ENCODE measurements at places on chromosomes 2 and 18.

DNA sequence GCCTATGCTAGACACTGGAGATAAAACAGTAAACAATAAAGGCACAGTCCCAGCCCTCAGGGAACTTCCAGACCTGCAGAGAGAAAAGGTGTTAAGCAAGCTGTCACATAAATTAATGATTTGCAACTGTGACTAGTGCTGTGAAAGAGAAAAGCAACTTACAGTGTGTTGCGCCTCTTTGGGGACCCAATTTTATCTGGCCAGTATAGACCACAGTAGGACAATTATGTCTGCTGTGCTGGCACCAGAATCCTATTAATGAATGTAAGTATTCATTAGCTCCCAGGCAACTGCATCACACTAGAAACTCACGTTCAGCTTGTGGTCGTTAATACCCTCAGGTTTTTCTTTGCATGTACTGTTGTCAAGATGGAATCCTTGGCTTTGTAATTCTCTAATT, 55.3 kb upstream of the CHST9 start:
- no peak for DNase-seq

DNA sequence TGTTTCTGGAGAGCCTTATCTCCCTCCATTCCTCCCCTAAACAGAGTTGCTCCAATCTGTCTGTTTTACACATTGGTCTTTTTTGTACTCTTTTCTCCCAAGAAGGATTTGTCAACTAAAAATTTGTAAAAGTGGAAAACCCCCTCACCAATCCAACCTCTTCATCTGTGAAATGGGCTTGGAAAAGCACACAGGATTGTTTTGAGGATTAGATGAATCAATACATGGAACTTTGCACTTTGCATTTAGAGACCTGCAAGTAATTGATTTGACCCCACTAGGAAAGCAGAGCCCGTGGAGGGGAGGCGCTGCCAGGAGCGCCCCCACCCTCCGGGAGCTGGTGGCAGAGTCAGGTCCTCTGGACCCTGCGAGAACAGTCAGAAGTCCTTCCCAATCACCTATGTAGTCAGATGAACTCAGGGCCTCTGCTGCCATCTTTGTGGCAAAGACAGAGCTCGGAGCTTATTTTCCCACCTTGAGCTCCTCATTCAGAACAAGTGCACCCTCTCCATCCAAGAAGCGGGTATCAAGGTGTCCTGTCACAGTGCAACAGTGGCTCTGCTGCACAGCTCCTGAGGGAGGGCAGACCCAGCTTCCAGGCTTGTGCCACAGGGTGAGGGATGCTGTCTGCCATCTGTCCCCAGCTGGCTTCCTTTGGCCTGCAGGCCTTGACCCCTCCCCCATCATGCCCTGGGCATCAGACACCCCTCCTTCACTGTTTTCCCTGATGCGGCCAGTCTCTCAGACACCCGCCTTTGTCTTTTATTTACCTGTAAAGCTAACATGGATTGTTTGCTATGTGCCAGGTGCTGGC, 1.7 kb upstream of the TMEM185B start:
- DNase-seq = no peak

- DNase-seq = no peak
Observed at GRCh38 chr18:10476338-10476791, 21.9 kb downstream of the APCDD1 start.

GRCh38 chr2:26874514-26874913, 26.6 kb downstream of the DPYSL5 start:
- DNase-seq = no peak

DNA sequence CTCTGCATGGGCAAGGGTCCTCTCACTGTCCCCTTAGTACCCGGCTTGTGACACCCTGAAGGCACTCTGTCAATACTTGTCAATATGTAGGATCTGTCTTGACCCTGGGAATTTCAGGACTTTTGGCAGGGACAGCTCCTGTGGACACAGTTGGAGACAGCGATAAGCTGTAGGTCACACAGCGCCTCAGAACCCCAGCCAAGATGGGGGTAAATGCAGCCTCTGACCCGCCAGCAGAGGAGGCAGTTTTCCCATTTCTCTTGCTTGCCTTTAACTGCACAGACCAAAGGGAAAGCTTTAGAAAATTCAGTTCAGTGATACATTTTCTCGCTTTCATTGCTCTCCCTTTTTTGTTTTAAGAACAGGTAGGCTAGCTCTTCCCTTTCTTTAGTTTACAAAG, 54.8 kb upstream of the KLHL29 start:
- DNase-seq = no peak

GRCh38 chr2:42794271-42795046, 2.1 kb upstream of the HAAO start:
- no peak for DNase-seq

DNA sequence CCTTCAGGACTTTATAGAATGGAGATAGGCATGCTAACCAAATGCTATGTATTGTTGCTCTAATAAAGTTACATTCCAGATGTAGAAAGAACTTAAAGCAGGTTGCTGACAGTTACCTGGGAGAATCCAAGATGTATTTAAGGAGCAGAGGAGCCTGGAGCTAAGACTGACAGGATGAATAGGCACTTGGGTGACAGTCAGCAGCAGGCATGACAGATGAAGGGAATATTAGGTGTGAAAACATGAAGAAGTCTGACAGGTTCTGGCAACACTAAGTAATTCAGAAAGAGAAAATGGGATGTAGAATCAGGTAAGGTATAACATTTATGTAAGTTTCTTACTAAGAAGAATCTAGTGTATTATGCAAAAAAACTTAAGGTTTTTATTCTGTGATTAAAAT, 232.0 kb downstream of the DSC3 start:
- DNase-seq = no peak

DNA sequence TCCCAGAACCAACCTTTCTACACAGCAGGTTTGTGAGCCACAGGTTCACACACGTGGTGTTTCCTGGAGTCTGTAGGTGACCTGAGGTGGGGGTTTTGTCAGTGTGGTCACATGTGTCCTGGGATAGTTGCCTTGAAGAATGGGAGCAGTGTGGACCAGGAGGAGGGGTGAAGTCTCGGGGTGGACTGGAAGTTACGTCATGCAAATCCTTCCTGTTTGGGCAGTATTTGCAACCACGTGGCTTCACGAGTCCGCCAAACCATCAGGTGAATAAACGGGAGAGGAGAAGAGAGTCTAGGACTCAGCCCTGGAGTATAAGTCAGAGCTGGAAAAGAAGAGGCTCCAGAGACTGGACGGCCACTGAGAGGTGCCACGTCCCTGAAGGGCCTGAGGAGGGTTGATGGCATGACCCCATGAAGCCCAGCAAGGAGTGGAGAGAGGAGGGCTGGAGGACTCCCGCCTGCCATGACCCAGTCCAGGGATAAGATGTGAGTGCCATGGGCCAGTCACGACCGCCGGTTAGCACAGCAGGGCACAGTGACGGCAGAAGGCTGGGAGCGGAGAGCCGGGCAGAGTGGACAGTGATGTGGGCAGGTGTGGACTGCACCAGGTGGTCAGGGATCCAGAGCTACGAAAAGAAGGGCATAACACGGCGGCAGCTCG, 16.5 kb downstream of the LPIN1 start:
- no peak for DNase-seq

GRCh38 chr2:222656526-222657446, 894 bp upstream of the FARSB start:
- DNase-seq = no peak

- DNase-seq = no peak
Observed at GRCh38 chr2:104850361-104851290, 3.3 kb upstream of the POU3F3 start.

DNA sequence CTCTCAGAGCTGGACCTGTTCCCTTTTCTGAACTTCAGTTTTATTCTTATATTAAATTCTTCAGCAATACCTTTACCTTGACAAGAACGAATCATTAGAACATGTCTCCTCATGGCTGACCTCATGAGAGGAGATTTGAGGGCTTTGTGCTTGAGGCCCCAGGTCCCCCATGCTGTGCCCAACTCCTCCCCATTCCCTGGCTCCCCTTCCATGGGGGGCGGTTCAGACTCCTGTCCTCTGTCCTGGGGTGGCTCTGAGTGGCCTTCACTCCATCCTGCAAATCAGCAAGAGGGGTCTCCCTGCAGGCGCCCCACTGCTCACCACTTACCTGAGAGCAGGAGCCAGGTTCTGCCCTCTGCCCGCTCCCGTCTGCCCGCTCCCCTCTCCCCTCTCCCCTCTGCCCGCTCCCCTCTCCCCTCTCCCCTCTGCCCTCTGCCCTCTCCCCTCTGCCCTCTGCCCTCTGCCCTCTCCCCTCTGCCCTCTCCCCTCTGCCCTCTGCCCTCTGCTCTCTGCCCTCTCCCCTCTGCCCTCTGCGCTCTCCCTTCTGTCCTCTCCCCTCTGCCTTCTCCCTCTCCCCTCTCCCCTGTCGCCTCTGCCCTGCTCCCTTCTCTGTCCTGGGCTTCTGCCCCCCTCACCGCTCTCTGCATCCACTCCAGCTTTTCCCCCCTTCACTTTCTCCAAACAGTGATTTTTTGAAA, 98.7 kb upstream of the ALKAL2 start:
- DNase-seq = no peak

DNA sequence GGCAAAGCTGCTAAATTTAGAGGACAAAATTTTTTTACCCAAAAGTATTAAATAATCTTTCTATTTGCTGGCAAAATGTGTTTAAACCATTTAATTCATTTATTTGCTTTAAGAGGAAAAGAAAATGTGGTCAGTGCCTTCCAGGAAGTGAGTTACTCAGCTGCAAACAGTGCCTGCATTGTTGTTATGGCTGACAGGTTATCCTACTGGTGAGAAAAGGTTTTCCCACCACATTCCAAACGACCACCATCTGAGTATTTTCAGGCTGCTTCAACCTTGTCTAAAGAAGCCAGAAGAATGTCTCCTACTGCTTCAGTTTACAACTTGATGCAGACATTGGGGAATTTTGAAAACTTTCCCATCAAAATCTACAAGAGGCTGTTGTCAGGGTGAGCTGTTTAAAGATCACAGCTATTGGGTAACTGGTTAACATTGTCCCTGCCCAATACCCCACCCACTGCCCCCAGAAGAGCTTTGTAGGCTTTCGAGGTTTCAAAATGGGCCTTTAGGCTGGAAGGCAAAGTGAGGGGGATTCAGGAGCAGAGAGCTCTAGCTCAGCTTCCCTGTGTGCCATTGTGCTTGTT, 461.3 kb upstream of the FANCL start:
- DNase-seq = no peak

- DNase-seq = no peak
Observed at GRCh38 chr2:107719836-107720235, 106.9 kb upstream of the RGPD4 start.

DNA sequence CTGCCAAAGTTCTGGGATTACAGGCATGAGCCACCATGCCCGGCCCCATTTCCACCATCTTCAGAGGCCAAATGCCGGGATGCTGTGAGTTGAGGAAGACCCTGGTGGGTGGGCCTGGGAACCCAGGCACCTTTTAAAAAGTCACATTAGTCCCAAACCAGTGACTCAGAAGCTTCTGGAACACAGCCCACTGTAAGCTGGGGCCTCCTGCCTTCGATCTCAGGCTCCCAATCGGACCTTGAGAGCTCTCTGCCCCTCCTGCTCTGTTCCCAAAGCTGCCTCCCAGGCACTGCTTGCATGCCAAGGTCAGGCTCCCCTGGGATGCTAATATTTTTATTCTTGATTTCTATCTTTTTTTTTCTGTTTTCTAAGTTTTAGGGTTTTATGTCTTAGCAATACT, 4.2 kb downstream of the ADCY3 start:
- no peak for DNase-seq

DNA sequence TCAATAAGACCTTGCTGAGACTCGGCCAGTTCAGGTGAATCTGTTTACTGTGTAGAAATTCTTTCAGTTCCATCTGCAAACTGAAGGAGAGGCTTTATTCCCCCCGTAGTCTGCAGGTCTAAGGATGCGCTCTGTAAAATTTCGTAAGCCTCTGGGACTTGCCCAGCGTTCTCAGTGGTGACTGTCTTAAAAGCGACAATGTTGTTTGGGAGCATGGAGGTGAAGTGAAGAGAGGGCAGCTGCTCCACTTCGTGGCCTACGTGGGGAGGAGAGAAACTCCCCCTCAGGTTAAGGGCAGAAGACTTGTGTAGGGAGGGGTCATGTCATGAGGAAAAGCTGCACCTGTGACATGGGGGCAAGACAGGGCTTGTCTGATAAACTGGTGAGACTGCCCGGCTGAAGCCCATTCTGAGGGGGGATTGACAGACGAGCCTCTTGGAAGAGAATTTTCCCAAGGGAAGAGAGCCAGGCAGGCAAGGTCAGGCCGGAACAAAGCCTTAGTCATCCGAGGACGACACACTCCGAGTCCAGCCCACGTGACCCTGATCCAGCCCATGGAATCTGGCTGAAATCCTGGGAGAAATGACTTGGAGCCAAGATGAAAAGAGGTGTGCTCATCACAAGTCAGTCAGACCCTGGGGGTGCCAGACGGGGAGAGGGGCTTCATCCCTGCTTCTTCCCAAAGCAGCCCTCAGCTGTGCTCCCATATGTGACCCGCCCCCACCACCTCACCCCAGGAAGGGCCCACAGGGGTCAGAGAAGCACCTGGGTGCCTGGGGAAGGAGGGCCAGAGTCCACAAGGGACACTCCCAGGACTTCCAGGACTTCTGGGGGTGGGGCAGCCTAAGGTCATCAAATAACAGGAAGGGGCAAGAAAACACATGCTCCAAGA, 88.5 kb upstream of the SH3BP4 start:
- no peak for DNase-seq

GRCh38 chr18:63619661-63620060, 24.4 kb downstream of the SERPINB4 start:
- DNase-seq = no peak

GRCh38 chr18:59141294-59142068, 1.8 kb downstream of the SEC11C start:
- no peak for DNase-seq

DNA sequence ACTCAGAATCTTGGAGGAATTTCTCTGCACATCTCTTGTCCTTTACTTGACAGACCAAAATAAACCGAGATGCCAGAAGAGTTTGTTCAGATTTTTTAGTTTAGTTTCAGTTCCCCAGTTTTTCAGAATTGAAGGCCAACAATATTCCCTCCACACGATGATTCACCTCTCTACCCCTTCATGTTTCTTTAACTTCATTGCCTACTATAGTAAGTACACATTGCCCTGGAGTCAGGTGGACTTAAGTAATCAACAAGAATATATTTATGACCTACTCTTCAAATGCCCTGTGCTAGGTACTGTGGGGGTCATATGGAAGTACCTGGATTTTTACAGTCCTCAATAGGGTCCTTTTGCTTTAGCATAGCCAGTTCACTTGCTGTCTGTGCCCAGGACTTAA, 79.6 kb upstream of the CTLA4 start:
- DNase-seq = no peak

DNA sequence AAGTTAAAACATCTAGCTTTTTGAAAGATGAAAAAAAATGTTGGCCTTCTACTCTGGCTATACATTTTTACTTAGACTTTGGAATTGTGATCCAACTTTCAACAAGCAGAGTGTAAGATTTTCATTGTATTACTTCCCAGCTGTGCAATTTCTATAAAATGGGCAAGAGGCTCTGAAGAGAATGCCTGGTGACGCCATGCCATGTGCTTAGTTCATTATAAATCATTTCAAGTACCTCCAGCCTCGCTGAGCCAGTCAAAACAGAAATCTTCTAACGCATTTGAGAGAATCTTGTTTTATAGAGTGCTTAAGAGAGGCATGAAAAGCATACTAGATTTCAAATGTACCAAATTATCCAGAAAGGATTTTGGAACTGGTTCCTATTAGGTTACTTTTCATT, 10.1 kb upstream of the STK17B start:
- DNase-seq = no peak
